Daoy (cell line): ENCODE measurements at places on chromosomes 3 and 15. TPM values are rescaled to one million over a fixed set of nuclear protein-coding genes. Genes with fewer than 3 reads are reported as not detected.

- no peak for DNase-seq
Observed at GRCh38 chr3:150035301-150035779, 64.6 kb upstream of the PFN2 start.

- peak; percentile 98 for DNase-seq
Observed at GRCh38 chr3:52046186-52046901, 10.0 kb downstream of the DUSP7 start.

GRCh38 chr15:38853608-38854007 is 289.0 kb upstream of the RASGRP1 start:
- peak; percentile 54 for DNase-seq

Gene ACAN
- total RNA-seq, result not detected in 2 replicates

Gene TGM5
- 0.51 TPM in 1 of 2 replicates, not detected in the other for total RNA-seq

Gene TM4SF1
- total RNA-seq, result 206 and 209 TPM in 2 replicates
